Esophagus muscularis mucosa (tissue), 4 donors: ENCODE measurements at places on chromosomes 4 and X. TPM values are rescaled to one million over a fixed set of nuclear protein-coding genes. Genes with fewer than 3 reads are reported as not detected.
A peak's percentile ranks its signal among the peaks of the same experiment; 100 is the strongest.

- no peak for DNase-seq
Measured at GRCh38 chr4:46975812-46976553, 17.4 kb downstream of the GABRA4 start.

CACNA1F gene
- 0.42 TPM for total RNA-seq

GRCh38 chr4:183072176-183072575 lies 26.9 kb upstream of the WWC2 start:
- no peak for DNase-seq

GRCh38 chr4:59565836-59566235 lies 1634.3 kb upstream of the ADGRL3 start:
- DNase-seq, result no peak

STBD1 gene
- 16.2 TPM for total RNA-seq

DNA sequence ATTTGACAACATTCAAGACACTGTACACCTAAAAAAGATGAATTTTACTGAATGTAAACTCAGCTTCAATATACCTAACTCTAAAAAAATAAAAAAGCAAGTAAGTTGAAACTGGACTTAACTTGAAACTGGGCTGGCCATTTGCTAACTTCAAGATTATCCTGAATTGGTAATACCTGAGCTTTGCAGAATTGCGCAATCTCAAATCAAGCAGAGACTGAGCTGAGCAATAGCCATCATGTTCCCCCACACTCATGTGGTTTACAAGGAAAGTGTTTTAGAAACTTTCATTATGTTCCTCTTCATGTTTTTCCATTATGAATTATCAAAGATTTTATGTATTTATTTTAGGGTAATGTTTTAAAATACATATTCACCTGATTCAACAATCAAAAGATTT lies 38.7 kb downstream of the ANXA5 start:
- DNase-seq, result no peak

- no peak for DNase-seq
Measured at GRCh38 chrX:155035688-155036087, 9.0 kb downstream of the FUNDC2 start.

DNA sequence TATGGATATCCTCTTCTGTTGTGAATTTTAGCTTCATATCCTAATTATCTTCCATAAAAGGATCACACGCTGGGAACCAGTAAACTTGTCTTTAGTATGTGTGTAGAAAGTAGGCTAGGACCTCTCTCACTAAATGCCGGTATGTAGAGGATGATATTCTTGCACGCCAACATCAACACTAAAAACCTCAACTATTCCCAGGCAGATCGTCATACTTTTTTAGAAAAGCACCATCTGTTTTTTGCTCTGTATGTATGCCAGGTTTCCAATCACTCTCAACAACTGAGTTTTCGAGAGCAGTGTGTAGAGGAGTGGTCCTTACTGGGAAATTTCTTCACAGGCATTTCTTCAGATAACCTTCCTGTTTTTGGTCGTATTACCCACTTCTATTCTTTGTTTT lies 283.6 kb downstream of the GALNTL6 start:
- no peak for DNase-seq

GRCh38 chrX:1167918-1168481 lies 44.4 kb downstream of the CRLF2 start:
- peak; percentile 21 for DNase-seq

GRCh38 chrX:35406386-35406785 lies 391.8 kb upstream of the MAGEB16 start:
- DNase-seq, result no peak

SUPT20HL1 gene
- total RNA-seq, result not detected

GRCh38 chr4:185849664-185850550 lies 37.9 kb upstream of the SORBS2 start:
- DNase-seq, result peak; percentile 50

DNA sequence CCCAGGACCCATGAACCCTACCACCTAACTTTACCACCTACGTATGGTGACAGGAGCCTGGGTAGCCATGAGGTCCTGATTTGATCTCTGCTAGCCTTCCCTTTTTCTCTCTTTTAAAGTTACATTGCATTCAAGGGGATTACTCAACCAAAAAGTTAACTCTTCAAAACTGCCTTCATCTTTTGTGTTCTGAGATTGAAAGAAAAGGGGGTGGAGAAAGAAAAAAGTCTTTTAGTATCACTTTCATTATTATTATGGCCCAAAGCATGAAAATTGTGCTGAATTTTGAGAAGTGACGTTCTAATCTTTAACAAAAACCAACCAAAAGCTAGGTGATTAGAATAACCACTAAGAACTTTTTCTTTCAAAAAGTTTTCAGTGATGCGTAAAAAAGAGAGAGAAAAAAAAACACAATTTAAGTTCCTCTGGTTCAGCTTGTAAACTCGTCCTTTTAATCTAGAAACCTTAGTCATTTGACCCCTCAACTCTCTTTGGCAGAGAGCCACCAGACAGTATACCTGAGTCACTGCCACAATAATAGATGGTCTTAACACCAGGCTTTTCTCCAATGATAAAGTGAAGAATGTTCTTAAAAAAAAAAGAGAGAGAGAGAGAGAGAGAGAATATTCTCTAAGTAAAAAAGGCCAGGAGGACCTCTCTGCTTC lies 347.4 kb upstream of the FGF13 start:
- DNase-seq, result no peak

DNA sequence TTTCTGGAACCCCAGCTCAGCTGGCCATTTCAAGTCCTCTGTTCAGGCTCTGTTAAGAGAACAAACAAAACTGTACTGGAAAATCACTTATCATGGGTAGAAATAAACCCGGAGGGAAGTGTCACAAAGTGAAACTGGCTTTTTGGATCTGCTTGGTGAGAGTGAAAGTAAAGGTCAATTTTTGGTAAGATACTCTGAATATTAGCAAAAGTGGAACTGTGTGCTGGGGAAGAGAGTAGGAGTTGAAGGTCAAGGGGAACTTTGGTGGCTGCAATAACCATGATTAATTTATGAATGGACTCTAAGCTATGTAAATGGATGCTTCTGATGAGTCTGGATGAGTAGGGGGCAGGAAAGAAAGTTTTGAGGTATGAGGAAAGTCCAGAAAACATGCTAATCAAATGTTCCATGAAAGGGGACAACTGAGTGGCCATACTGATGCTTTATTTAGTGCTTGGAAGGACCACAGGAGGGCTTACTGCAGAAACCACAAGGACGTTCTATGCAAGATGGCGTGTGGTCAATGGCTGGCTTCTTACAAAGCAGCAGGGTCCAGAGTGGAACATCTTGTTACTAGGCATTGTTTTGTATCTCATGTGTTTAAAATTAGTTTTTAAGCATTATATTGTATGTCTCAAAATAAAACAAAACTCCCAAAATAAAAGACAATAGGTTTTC lies 36.8 kb upstream of the TNIP3 start:
- no peak for DNase-seq

DNA sequence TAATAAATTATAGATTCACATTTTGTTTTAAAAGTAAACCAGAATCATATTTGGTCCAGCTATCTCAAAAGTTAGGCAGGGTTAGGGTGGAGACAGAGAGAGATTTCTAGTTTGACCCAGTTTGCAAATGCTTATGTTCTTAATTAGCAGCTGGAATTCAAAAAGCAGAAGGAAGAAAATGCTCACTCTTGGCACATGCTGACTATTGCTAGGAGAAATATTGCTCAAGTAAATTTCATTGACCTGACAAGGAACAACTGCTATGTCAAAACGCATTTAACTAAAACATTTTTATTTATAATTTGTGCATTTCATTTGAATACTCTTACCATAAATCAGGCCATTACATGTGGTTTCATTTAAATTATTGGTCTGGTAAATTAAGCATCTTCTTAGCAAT lies 131.8 kb downstream of the GLRA3 start:
- DNase-seq, result no peak

GRCh38 chr4:134132086-134132783 lies 69.4 kb downstream of the PABPC4L start:
- DNase-seq, result no peak

GRCh38 chrX:143435916-143436315 lies 81.4 kb downstream of the SPANXN3 start:
- no peak for DNase-seq

CCDC110 gene
- total RNA-seq, result 6.3 TPM

TCEAL5 gene
- 0.33 TPM for total RNA-seq

ADAM29 gene
- total RNA-seq, result not detected

HAND2 gene
- total RNA-seq, result 114 TPM

ADH1A gene
- not detected for total RNA-seq

GRCh38 chrX:40167233-40167849 lies 69.6 kb upstream of the BCOR start:
- DNase-seq, result no peak

DNA sequence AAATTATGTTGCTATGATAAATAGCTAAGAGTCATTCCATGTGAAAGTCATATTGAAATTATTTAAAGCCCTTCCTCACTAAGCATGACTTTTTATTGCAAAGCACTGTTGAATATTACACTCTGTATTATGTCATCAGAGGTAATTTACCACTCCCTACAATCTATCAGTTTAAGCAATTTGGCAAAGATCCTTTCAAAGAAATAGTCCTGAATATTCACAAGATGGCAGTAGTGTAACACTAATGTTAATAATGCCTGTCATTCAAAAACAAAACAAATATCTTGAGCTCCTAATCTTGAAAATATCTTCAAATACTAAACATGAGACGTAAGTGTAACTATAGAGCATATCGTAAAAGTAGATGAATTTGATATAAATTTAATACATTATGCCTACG lies 208.6 kb upstream of the TECRL start:
- DNase-seq, result no peak

MAML3 gene
- total RNA-seq, result 8.0 TPM

DNA sequence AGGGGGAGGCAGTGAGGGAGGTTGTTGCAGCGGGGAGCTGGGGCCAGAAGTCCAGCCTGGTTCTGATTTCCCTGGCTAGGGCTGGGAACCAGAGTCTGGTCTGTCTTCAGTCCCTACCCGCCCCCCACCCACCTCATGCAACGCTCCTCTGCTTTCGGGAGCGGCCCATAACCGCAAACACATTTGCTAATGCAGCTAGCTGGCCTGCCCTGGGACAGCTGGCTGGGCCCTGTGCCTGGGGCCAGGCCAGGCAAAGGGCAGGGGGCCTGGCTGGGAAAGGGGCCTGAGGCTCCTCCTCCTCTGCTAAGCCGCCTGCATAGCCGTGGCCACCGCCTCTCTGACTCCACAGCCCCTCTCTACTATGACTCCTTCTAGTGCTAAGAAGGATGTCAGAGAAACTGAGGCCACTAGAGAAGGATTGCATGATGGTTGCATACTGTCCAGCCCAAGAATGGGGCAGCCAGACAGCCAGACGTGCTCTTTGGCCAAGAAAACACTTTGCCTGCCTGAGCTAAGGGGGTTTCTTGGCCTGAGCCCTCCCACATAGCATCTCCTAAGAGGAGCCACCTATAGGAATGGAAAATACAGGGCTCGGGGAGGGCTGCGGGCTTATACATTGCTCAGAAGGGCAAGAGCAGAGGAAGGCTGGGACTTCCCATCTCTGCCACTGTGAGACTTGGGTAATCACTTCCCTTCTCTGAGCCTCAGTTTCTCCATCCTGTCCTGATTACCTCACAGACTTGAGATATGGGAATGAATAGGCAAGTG lies 76.9 kb downstream of the PJA1 start:
- DNase-seq, result no peak

DUSP9 gene
- not detected for total RNA-seq

GRCh38 chrX:93874554-93874953 lies 200.5 kb downstream of the FAM133A start:
- DNase-seq, result no peak

UGT2B11 gene
- not detected for total RNA-seq

DNA sequence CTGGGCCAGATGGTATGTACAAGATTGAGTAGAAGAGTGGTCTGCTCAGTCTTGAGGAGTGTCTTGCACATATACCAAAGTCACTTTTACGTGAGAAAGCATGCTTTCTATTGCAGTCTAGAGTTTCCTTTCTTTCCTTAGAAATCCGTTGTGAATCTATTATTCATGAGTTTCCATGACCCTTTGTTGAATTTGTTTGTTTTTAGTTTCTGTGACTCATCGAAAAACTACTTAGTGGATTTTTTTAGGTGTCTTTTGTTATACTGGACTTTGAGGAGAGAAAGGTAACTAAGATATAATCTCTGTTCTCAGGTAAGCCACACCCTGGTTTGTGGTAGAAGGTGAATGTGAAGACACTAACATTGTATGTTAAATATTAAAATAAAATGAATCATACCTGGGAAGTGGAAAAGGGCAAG lies 23.0 kb downstream of the GALNT7 start:
- no peak for DNase-seq

DNA sequence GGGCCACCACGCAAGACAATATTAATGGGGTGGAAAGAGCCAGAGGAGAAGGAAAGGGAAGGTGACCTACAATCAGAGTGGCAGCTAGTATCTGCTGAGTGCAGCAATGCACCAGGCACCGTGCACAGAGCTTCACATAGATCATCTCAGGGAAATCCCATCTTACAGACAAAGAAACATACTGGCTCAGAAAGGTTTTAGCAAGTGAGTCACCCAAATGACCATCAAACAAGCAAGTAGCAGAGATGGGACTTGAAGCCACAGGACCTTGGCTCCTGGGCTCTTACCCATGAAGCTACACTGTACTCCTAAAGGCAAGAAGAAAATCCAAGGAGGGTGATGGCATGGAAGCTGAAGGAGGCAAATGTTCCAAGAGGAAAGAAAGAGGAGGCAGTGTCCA lies 6.8 kb downstream of the ANXA5 start:
- no peak for DNase-seq

DNA sequence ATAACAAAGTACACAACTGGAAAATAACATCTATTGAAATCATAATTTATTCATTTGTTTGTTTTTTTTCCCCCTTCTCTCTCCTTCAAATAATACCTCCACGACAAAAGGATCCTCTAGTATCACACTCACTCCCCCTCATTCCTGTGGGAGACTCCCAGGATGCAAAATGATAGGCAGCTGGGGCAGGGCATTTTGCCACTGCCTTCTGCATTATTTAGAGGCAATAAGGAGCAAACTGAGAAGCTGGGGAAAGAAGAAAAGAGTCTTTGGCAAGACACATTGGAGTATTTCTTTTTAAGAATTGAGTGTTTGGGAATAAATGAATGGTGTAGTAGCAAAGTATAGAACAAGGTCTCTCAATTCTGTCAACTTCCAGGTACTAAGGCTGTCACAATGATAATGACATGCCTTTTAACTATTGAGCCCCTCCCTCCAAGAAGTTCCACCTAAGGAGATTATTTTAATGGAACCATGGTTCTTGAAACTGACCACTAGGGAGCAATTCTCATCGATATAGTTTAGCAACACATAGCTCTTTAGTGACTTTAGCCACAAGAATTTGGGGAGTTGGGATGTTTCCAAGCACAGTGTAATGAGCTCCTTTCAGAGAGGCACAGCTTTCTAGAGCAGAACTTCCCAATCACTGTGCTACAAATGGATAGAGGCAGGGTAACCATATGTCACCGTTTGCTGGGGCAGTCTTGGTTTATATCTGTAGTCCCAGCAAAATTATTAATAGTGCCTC lies 303.3 kb downstream of the FRMPD4 start:
- DNase-seq, result no peak
